ENCODE measurements at places on chromosomes 5 and 9.

DNA sequence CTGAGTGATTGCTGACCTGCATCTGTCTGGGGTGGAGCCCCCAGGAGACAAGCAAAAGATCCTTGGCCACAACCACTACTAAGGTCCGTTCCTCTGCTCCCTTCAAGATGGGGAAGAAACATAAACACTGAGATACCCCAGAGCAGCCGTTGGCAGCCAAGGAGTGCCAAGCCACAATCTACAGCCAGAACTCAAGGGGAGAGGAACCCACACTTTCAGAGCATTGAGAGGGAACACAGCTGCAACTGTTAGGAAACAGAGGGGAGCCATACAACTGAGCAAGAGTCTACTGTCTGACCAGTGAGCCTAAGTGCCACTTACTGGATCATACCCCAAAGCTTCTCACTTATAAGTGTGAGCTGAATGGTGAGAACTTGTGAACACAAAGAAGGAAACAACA lies 44.6 kb upstream of the ADRB2 start:
- no peak for DNase-seq

- peak; percentile 18 for DNase-seq
Observed at GRCh38 chr9:37953775-37954437, 50.0 kb upstream of the SLC25A51 start.

DNA sequence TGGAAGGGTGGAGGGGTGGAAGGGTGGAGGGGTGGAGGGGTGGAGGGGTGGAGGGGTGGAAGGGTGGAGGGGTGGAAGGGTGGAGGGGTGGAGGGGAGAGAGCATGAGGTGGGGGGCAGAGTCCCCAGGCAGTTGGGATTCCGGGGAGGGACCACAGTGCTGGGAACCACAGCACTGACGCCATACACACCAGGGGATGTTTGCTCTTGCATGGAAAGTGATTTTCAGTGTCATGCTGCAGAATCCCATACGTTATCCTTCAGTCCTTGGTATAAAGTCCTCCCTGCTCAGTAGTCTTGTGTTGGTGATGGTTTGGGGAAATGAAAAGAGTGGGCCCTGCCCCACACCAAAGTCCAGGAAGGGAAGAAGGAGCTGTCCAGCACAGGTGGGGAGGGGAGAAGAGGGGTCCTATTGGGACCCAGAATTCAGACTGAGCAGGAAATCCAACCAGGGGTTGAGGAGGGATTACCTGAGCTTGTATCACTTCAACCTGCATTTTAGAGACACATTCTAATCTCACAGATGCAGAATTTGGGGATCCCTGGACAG lies 5.5 kb upstream of the FIBCD1 start:
- DNase-seq, result no peak

DNA sequence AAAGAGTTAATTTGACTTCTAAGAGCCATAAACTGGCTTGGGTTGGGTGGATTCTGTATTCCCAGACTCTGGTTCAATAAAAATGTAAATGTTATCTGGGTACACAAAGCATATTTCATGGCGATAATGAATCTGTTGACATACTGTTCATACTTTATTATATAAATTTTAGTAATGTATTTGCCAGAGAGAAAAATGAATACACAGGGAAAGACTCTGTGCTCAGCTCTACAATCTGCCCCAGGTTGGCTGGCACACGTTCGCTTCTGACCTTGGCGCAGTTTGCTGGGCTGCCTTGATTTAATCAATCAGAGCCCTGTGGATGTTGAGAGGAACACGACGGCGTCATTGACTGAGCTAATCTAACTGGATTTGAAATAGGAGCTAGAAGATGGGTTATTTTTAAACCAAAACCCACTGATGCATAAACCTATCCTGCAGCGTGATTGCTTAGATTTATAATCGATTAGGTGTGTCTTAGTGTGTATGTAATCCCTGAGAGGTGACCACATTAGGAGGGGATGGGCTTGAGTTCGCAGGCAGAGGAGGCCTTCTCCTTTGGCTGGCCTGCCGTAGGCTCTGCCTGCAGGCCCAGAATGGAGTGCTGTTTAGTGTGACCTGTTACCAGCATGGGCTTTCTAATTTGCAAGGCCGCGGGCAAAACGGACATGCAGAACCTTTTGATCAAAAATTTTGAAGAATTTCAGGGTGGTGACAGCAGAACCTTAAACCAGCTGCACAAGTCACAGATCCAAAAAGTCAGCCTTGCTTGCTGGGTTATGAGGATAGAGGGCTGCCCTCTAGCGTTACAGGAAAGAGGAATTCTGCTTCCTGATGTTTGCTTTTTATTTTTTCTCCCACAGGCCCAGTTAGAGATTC lies 3.9 kb upstream of the ADCY2 start:
- DNase-seq, result no peak

DNA sequence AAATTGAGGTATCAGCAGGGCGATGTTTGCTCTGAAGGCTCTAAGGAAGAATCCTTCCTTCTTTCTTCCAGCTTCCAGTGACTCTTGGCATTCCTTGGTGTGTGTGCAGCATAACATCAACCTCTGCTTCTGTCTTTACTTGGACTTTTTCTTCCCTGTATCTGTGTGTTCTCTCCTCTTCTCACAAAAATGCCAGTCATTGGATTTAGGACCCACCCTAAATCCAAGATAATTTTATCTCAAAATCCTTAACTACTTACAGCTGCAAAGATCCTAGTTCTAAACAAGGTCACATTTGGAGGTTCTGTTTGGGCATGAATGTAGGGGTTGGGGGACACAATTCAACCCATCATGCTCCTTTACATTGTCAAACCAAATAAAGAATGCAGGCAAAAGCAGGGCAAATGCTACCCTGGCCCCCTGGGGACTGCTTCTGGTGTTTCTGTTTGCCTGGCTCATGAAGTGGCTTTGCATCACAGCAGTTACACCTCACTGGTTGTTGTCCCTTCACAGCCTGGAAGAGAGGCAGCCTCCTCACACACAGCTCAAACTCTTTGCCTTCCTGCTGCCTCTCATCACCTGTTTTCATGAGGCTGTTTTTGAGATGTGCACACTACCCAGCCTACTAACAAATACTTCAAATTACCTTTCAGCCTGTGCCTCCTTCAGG lies 64.8 kb upstream of the PLCXD3 start:
- DNase-seq, result no peak

DNA sequence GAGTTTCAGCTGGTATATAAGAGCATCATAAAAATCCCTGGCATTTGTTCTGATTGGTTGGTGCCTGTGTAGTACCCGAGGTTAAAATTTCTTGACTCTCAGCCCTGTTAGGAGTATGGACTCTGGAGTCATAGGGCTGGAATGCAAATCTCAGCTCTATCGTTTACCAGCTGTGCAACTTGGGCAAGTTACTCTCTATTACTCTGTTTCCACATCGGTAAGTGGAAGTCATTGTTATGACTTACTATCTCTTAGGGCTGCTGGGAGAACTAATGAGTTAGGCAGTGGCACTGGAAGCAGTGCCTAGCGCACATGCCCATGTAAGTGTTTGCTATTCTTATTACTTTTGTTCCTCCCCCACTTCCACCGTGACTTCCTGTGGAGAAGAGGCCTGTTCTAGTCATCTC lies 141.6 kb downstream of the BOD1 start:
- DNase-seq, result no peak
